ENCODE measurements at places on chromosomes 12 and 14. TPM values are rescaled to one million over a fixed set of nuclear protein-coding genes. Genes with fewer than 3 reads are reported as not detected.

GZMB gene
- total RNA-seq, result 2.4 TPM

RBMS2 gene
- 5.1 TPM for total RNA-seq

TC2N gene
- 129 TPM for total RNA-seq

DACT1 gene
- total RNA-seq, result 1.3 TPM

CEP170B gene
- 4.4 TPM for total RNA-seq

FLVCR2 gene
- total RNA-seq, result 2.3 TPM

TBX3 gene
- not detected for total RNA-seq

CD163L1 gene
- not detected for total RNA-seq

TAS2R46 gene
- total RNA-seq, result 1.6 TPM

GARIN6 gene
- not detected for total RNA-seq

CIDEB gene
- total RNA-seq, result 9.2 TPM

RERGL gene
- total RNA-seq, result not detected

MYL2 gene
- total RNA-seq, result not detected

NEDD8 gene
- 43.5 TPM for total RNA-seq

GALNT9 gene
- not detected for total RNA-seq

TAMALIN gene
- total RNA-seq, result 495 TPM

AKAP5 gene
- total RNA-seq, result 0.50 TPM

DBX2 gene
- total RNA-seq, result not detected

BTG1 gene
- total RNA-seq, result 1,774 TPM

SRRM4 gene
- not detected for total RNA-seq

SERPINA4 gene
- total RNA-seq, result not detected

KRT78 gene
- total RNA-seq, result not detected

SERPINA9 gene
- not detected for total RNA-seq

Data from CD4-positive, alpha-beta T cell (primary cell).